ENCODE measurements at places on chromosomes 4 and X. TPM values are rescaled to one million over a fixed set of nuclear protein-coding genes. Genes with fewer than 3 reads are reported as not detected.

DNA sequence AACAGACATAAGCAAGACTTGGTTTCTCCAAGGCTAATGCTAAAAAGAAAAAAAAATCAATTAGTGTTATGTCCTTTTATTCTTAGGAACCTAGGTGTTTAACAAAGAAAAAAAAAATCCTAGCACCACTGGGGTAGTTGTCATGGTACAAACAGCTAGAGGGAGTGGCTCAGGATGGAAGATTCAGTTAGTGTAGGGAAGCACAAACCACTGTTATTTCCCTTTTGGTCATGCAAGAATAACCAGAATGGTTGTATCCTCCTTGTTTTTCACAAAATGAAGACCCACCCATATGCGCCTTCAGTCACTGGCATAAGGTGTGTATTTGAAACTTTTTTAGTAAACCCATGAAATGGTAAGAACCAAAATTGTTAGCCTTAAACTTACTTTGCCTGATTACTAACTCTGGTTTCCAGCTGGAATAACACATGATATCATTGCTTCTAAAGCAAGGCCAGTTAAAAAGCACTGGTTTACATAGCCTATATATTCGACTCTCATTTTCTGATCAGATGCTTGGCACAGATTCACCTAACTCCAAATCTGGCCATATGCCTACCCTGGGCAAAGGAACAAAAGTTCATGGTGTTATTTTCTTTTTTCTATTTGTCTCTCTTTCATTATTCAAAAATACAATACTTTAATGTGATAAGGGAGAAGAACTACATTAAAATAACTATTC is 132.6 kb downstream of the SCFD2 start:
- no peaks in the 10 kb centered on the region for H3K4me1 ChIP-seq
- H3K27me3 ChIP-seq = no peaks in the 10 kb centered on the region
- H3K27ac ChIP-seq = no peak overlapping the region

DNA sequence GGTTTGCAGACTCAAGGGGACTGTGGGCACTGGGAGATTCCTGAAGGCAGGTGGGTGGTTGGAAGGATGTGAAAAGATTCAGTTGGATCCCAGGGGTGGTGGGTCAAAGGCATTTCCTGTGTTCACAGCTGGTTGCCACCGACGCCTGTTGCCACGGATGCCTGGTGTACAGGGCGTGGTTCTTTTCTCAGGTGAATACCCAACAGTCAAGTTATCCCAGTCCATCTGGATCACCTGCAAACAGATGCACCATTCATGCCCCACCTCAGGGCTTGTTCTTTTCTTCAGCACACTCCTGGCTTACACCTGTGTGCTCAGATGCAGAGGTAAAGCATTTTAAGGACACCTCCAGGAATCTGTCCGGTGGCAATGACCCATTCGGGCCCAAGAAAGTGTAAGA is 55.8 kb upstream of the SHOX start:
- no peaks in the 10 kb centered on the region for H3K27me3 ChIP-seq
- no peak overlapping the region for H3K4me3 ChIP-seq
- H3K4me1 ChIP-seq = no peaks in the 10 kb centered on the region
- DNase-seq = no peak

- DNase-seq = no peak
- H3K4me3 ChIP-seq = no peak overlapping the region
- no peaks in the 10 kb centered on the region for H3K36me3 ChIP-seq
- H3K27me3 ChIP-seq = no peaks in the 10 kb centered on the region
- H3K4me1 ChIP-seq = peaks cover 5% of the 10 kb centered on the region
- no peak overlapping the region for H3K27ac ChIP-seq
Observed at GRCh38 chr4:67371615-67372014, 173.7 kb downstream of the CENPC start.

GRCh38 chr4:133233922-133234321 is 84.8 kb downstream of the PCDH10 start:
- H3K36me3 ChIP-seq = no peaks in the 10 kb centered on the region
- H3K27me3 ChIP-seq = no peaks in the 10 kb centered on the region
- H3K4me1 ChIP-seq = no peaks in the 10 kb centered on the region
- DNase-seq = peak; percentile 53
- no peak overlapping the region for H3K4me3 ChIP-seq
- H3K27ac ChIP-seq = no peak overlapping the region

- H3K27me3 ChIP-seq = no peaks in the 10 kb centered on the region
- no peak overlapping the region for H3K27ac ChIP-seq
- no peak for DNase-seq
- no peak overlapping the region for H3K4me3 ChIP-seq
- H3K36me3 ChIP-seq = no peaks in the 10 kb centered on the region
Observed at GRCh38 chr4:18844726-18845125, 823.2 kb upstream of the LCORL start.

DNA sequence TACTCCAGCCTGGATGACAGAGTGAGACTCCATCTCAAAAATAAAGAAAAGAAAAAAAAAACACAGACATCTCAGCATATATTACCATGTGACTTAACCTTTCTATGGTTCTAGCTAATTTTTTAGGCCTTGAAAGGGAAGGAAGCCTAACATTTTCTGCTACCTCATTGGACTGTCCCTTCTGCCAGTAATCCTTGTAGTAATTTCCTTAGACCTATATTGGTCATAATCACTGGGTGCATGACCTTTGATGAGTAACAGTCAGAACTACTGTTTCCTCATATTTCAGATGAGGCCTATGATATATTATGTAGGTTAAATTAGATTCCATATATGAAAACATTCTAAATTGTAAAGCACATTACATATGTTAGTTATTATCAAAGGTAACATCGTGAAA is 9.6 kb downstream of the XIAP start:
- H3K27me3 ChIP-seq = no peaks in the 10 kb centered on the region
- DNase-seq = no peak

TENM3 gene
- 82.3 TPM for total RNA-seq

GRCh38 chrX:30880058-30880457 is 9.0 kb downstream of the TAB3 start:
- H3K4me3 ChIP-seq = no peak overlapping the region
- H3K27me3 ChIP-seq = no peaks in the 10 kb centered on the region
- no peak overlapping the region for H3K27ac ChIP-seq
- H3K4me1 ChIP-seq = peaks cover 7% of the 10 kb centered on the region
- no peaks in the 10 kb centered on the region for H3K36me3 ChIP-seq
- DNase-seq = no peak

DNA sequence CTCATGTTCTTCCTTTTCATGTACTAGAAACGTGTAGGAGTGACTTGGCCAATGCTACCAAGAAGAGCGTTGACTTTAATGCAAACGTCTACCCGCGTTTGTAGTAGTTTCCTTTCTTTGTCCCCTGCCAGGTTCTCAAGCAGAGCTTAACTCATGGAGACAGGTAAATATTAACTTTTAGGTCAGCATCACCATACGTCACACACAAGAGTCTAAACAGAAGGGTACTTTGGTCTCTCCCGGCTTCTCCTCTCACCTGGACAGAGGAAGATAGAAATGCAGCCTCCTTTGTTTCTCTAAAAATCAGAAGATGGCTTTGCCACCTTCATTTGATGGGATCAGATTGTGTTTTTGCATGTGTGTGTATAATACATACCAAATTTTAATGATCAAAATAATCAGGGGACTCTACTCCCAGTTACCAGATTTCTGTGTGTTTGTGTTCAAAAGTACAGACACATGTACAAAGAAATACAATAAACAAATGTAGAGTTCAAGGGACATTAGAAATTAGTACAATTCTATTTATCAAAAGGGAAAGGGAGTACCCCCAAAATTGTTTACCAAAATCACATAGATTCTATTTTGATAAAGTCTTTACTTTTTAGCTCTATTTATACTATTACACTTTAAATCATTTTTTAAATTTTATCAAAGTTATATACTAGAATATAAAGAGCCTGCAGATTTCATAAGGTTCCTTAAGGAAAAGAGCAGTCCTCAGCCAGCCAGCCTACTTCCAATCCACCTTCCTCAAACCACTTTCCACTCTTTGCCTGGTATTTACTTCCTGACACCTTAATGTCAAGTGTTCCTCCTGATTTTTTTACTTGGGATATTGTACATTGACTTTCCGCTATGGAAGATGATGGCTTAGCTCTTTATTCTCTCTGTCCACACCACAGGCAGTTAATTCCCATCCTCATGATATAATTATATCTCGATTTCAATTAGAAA is 195.5 kb downstream of the RELL1 start:
- DNase-seq = no peak
- no peaks in the 10 kb centered on the region for H3K36me3 ChIP-seq
- H3K4me1 ChIP-seq = no peaks in the 10 kb centered on the region
- H3K27ac ChIP-seq = no peak overlapping the region
- H3K27me3 ChIP-seq = no peaks in the 10 kb centered on the region
- no peak overlapping the region for H3K4me3 ChIP-seq

- H3K4me3 ChIP-seq = no peak overlapping the region
- no peak for DNase-seq
- H3K4me1 ChIP-seq = no peaks in the 10 kb centered on the region
- no peaks in the 10 kb centered on the region for H3K27me3 ChIP-seq
Observed at GRCh38 chr4:60042231-60042652, 1157.9 kb upstream of the ADGRL3 start.

DNA sequence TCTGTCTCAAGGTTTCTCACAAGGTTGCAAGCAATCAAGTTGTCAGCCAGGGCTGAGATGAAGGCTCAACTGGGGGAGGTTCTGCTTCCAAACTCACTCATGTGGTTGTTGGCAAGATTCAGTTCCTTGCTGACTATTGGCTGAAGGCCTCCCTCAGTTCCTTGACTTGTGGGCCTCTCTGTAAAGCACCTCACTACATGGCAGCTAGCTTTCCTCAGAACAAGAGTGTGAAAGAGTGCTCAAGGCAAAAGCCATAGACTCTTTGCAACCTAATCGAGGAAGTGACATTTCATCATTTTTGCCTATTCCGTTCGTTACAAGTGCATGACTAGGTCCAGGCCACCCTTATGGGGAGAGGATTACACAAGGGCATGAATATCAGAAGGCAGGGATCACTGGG is 52.0 kb downstream of the CXorf58 start:
- no peak overlapping the region for H3K27ac ChIP-seq
- H3K4me1 ChIP-seq = no peaks in the 10 kb centered on the region
- no peaks in the 10 kb centered on the region for H3K36me3 ChIP-seq
- no peak for DNase-seq

GRCh38 chr4:43763029-43763610 is 685.5 kb downstream of the KCTD8 start:
- H3K27me3 ChIP-seq = no peaks in the 10 kb centered on the region
- no peak for DNase-seq
- no peak overlapping the region for H3K4me3 ChIP-seq
- H3K27ac ChIP-seq = no peak overlapping the region
- no peaks in the 10 kb centered on the region for H3K4me1 ChIP-seq

MGAT4D gene
- total RNA-seq = not detected
